ENCODE measurements at places on chromosomes 13 and 19. TPM values are rescaled to one million over a fixed set of nuclear protein-coding genes. Genes with fewer than 3 reads are reported as not detected.

Gene PSG6
- not detected for total RNA-seq

Gene OLFM2
- 0.82 TPM for total RNA-seq

GRCh38 chr13:45040622-45041021 is 51.3 kb downstream of the GPALPP1 start:
- peak; percentile 31 for DNase-seq

DNA sequence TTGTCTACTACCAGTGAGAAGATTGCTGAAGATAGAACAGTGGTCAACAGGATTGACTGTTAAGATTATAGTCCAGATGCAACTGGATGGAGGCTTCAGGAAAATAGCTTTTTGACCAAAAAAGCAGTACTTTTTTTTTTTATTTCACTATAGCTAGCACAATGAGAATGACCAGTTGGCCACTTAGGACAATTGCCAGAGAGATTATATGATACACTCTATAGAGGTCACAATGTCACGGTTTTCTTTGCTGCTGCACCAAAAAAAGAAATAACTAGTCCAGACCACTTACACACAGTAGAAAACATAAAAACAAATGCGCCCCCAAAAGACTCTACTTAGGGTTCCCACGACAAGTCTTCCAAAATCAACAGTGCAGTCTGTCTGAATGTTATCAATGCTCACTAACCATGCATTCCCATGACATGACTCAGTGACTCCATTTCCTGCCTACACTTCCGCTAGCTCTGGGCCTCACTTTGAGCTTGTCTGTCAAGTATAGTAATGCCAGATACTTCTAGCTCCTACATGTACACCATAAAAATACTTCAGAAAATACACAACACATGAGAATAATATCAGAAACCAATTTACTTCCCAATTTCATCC is 209.1 kb upstream of the STARD13 start:
- peak; percentile 97 for DNase-seq
